ENCODE measurements at places on chromosomes 16 and 17.

DNA sequence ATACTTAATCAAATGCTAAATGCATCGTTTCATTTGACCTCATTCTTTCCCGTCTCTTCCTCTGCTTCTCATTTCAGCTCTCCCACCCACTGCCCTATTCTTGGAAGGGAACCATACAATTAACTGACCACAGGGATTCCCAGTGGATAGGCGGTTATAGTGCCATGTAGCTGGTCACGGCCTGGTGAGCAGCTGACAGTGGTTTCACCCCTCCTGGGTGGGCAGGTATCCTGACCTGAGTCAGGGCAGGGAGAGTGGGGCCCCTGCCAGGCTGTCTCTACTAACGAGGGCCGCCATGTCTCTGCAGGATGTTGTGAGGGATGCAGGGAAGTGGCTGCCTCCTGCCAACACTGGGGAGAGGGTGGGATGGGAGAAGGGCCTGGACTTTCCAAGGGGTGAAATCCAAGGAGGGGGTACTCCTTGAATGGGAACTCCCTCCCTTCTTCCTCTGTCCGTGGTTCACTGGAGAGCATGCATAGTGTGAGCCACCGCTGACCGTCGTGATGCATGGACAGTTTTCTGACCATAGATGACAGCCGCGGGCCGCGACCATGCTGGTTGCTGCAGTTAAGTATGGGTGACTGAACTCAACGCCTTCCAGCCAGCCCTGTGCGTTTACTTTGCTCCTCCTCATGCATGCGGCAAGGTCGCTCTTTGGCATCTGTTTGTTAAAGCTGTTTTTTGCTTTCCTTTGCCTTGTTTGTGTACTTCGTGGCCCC is 95.9 kb downstream of the RPTOR start:
- no peak for DNase-seq

DNA sequence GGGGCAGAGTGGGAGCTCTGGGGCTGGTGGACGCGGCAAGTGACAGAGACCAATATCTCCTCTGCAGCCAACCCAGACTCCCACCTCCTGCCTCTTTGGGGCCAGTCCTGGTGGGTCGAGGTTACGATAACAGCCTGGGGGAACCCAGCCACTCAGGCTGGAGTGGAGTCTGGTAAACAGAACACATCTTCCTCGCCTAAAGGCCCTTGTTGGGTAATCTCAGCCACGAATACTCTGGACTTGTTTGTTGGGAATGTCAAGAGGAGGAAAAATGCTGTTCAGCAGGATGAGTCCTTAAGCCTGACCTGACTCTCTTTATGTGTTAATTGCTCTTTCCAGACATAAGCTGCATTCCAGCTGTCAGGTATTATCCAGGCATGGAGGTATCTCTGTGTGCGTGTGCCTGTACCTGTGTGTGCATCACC is 8.0 kb upstream of the SPNS2 start:
- no peak for DNase-seq

DNA sequence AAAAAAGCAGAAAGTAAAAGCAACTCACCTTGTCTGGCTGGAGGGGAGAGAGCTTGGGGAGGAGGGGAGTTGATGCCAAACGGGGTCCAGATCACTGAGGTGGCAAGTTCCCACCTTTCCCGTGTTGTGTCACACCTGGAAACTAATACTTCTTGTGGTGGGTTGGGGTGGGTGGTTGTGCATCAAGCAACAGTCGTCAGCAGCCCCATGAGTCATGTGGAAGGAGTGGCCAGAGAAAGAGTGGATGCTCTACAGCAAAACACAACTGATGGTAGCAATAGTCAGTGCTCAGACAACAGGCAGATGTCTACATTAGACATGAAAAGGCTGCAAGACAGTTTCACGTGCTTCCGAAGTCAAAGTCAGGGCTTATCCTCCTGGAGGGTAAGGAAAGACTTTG is 35.4 kb downstream of the ARSG start:
- peak; percentile 36 for DNase-seq

- no peak for DNase-seq
Observed at GRCh38 chr17:51322390-51323029, 62.2 kb downstream of the UTP18 start.

- DNase-seq, result no peak
Observed at GRCh38 chr17:7809086-7809790, 24.8 kb upstream of the KDM6B start.

DNA sequence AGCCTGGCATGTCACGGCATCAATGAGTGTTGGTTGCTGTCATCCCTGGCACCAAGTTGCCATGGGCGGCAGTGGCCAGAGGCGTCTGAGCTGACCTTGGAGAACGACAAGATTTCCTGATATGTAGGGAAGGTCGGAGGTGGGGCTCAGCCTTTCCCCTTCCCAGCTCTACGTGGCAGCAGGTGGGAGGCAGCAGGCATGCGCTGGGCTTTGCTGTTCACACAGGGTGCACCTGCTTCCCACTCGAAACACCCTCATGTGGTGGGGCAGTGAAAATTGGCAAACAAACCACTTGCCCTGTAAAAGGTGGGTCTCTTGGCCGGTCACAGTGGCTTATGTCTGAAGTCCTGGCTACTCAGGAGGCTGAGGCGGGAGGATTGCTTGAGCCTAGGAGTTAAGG is 12.3 kb upstream of the TFAP4 start:
- no peak for DNase-seq

DNA sequence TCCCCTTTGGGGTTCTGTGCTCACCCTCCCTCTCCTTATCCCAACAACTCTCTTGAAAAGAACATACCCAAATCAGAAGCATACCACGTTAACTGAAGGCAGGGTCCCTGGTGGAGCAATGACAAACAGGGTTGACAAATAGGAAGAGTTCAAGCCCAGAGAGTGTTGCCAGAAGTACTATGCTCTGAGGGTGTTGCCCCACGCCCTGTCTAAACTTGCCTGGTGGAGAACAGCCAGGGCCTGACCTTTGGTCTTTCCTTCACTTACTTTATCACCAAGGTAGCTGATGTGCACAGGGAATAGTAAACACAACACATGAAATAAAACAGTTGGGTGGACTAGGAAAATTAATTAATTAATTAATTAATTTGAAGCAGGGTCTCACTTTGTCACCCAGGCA is 23.3 kb downstream of the ZNF75A start:
- no peak for DNase-seq

DNA sequence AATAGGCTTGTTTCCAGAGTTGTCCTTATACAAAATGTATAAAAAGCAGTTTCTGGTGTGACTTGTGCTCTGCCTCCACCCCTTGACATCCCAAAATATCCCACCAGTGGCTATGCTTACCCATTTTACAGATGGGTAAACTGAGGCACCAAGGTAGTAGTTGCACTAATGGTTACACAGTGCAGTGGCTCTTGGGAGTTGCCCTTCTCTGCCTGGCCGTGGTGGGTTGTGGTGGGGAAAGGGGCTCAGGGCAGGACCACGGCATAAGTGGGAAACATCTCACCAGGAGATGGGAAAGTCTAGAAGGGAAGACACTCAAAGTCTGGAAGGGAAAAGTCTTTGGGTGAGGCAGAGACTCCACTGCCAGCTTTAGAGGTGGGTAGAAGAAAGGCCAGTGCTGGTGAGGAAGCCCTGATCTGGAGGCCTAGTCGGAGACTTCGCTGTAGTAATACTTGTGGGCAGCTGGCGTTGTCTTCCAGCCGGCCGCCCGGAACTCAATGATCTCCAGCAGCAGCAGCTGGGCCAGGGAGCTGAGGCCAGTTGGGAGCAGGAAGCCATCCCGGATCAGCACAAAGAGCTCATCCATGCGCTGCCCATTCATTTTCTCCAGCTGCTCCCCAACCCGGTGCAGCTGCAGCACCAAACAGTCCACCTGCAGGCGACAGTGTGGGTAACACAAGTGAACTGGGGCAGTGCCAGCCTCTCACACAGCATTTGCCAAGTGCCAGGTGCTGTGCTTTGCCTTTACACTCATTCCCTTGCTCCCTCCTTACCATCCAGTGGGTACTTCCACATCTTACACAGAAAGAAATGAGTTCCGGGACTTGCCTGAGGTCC is 4.5 kb downstream of the MIF4GD start:
- DNase-seq, result no peak

DNA sequence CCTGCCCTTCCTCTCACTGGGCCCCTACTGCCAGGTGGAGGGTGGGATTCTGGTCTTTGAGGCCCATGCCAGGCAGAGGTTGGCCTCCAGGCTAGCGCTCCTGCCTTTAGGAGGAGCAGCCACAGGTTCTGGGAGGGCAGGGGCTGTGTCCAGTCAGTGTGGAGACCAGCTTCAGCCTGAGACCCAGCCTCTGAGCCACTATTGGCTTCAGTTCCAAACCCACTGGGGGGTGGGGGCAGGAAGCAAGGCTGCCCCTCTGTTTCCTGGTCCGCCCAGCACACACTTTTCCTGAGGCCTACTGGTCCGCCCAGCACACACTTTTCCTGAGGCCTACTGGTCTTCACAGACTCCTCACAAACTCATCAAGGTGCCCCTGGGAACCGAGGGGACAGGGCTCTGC is 16.4 kb downstream of the SLC5A10 start:
- DNase-seq, result no peak

- DNase-seq, result no peak
Observed at GRCh38 chr17:41419716-41420115, 4.7 kb downstream of the KRT37 start.

- no peak for DNase-seq
Observed at GRCh38 chr17:41750862-41751261, 16.4 kb upstream of the HAP1 start.

GRCh38 chr17:35844547-35844946 is 24.1 kb downstream of the HEATR9 start:
- no peak for DNase-seq

Measured in suppressor macrophage (primary cell).